HL-60 (cell line): ENCODE measurements at places on chromosomes 5 and 9.

DNA sequence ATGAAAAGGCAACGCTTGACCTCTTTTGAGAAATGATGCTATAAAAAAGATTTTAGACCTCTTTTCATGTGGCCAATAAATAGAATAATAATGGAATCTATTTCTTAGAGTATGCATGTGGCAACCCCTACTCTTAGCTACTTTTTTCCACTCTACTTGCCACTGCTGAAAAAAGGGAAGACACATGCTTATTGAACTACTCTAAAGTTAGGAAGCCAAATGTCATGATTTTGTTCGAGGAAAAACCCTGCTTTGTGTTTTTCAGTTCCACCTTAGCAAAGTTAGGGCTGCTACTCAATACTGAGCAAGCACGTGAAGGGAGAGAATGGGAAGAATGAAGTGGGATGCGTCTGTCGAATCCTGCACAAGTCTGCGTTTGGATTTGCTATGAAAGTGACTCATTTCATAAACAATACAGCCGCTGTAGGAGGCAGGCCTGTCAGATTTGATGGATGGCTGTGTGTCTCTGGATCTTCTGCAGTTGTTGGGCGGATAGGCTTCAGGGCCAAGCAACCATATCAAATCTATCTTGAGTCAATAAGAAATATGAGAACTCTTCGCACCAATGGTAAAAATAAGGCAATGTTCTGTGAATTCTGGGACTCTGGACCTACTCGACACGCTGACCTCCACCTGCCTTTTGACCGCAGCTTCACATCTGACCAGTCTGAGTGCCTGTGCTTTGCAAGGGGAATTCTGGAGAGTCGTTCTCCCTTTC, 333.6 kb downstream of the PIK3R1 start:
- no peak for DNase-seq

GRCh38 chr5:139904816-139905661, 109.4 kb downstream of the PSD2 start:
- DNase-seq: no peak

- no peak for DNase-seq
Measured at GRCh38 chr9:3177936-3178335, 334.0 kb upstream of the PUM3 start.

DNA sequence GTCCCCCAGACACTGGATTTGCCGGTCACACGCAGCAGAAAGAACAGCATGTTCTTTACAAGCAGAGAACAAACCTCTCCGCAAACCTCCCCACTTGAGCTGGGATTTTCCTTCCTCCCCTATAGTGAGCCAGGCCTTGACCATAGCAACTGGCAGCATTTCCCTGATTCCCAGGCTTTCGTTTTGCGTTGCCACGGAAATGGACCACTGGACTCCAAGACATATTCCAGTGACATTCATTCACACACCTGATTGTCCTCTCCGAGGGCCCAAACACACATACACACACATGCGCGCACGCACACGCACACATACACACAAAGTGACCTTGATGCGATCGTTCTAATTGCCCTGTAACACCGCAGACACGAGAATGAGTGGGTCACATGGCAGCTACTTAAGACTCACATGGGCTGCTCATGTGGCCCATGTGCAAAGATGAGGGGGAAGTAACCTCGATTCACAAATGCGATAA, 80.9 kb upstream of the CPEB4 start:
- no peak for DNase-seq

GRCh38 chr9:71761938-71762353, 6.4 kb downstream of the CEMIP2 start:
- no peak for DNase-seq

DNA sequence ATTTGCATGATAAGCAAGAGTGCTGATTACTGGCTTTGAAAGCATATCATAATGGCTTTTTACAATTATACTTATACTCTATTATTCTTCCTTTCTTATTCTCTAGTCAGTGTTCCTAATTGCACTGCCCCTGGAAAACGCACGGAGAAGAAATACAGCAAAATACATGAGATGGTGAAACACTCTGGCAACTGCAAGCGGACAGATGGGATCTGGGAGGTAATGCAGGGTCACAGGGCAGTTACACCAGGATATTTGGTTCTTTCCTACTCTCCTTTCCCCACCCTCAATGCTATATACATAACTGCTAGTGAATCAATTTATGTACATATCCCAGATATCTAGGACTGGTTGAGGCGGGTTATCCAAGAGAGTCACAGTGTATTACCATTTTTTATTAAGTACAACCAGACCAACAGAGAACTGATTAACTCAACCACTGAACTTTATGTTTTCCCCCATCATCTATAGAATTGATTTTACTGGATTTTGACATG, 423.7 kb downstream of the ZSWIM6 start:
- DNase-seq: no peak

- no peak for DNase-seq
Measured at GRCh38 chr5:132687995-132688394, 14.2 kb downstream of the IL4 start.
